ELF-1 (cell line): ENCODE measurements at places on chromosomes 11 and 22.

DNA sequence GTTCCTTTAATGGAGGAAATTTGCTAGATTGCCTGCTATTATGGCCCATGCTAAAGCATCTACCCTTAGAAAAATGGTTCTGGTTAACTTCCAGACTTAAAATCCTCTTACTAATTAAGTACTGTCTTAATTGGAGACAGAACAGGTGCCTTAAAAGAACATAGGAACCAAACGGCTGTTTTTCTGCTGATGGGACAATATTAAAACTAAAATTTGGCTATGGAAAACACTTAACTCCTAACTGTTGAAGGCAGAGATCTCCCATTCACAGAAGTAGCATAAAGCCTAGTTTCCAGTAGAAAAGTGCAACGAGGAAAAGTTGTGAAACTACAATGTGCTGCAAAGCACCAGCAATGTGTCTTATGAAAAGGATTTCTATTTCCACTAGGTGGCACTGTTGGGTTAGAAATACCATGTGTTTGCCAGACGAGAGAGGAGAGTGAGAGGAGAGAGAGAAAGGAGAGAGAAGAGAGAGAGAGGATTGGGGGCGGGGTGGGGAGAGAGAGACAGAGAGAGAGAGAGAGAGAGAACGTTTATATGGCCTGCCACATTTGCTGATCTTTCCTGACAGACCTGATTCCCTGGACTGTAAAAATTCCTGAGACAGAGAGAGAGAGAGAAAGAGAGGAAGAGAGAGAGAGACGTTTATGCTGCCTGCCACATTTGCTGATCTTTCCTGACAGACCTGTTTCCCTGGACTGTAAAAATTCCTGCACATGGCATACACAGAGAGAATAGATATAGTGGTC is 51.5 kb downstream of the FAM181B start:
- DNase-seq: peak; percentile 73

GRCh38 chr11:63769042-63769713 is 603 bp upstream of the ZFTA start:
- no peak for DNase-seq

DNA sequence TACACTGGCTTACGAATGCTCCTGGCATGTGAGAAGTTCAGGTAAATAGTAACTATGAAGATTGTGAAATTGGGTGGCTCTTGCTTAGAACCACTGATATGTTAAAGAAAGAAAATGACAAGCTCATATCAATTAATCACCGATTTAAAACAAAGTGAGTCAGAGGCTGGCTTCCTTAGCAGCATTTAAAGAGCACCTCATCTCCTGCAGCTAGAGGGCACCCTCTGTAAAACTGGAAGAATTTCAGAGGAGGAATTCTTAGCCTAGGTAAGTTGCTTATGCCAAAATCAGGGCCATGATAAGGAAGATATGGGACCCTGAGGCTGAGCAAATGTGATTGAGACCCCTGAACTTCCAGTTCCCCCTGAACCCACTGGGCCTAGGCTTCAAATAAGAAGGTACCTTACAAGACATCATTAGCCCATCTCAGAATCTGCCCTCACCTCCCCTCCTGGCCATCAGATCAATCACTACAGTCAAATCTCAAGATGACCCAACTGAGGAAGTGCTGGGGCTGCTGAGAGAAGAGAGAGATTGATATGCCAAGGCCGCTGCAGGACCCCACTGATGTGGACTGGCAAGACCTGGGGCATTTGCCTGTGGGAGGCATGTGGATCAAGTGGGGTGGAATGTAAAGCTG is 8.6 kb upstream of the CD3E start:
- peak; percentile 14 for DNase-seq

DNA sequence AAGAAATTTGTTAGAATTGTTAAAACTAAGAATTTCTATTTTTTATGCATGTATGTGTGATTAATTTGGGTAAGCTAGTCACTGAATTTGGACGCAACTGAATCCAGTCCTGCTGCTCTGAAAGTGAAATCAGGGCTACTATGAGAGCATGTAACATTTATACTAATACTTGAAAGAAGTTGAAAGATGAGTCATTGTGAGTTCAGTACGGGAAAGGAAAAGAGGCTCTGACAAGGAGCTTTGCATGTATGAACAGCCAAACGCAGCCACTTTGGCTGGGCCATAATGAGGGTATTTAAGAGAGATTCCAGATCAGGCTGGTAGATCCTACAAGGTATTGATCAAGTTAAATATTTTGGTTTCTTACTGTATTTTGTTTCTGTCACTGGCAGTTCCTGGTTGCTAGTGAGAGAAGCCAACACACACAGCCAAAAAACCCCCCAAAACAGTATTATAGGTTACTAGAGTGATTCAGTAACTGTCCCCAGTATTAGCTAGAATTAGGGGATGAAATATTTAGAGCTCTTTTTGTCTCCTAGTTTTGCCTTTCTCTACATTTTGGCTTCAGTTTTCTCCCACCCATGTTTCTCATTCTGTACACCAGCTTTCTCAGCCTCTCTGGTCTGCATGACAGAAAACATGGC is 14.1 kb downstream of the AASDHPPT start:
- no peak for DNase-seq

- no peak for DNase-seq
These were observed 130.6 kb upstream of the UBASH3B start for GRCh38 chr11:122524898-122525297.

GRCh38 chr22:43919106-43919973 is 4.3 kb upstream of the PNPLA3 start:
- DNase-seq: no peak

DNA sequence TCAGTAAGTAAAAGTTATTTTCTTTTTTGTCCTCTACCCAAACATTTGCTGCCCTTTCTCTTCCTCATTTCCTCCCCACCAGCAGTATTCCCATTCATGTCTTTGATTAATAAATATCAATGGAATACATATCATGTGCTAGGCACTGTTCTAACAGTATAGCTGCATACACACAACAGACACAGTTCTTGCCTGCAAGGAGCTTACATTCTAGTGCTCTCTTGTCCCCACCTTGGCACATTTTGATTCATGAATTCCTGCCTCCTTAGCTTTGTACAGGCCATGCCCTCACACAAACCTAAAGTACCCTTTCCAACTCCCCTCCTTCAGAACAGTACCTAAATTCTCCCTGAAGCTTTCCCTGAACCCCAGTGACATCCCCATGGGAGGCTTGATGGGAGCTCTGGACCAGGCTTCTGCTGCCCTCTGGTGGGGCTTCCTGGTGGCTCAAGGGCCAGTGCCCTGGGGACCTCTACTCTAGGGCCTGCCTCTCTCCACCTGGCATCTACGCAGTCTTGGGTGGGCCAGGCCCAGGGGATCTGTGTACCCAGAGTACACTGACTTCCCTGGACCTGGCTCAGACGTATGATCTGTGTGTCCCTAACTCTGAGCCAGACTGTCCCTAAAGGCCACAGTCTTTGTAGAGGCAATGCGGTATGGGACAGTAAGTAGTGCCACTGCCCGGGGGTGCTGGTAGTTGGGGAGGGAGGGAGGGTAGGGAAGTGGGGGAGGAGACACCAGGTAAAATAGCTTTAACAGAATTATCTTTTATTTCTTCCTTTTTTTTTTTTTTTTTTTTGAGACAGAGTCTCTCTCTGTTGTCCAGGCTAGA is 14.1 kb downstream of the RPS13 start:
- DNase-seq: peak; percentile 84

GRCh38 chr11:125295931-125296330 is 131.4 kb downstream of the PKNOX2 start:
- DNase-seq: no peak

GRCh38 chr11:48122246-48122645 is 94.4 kb upstream of the OR4B1 start:
- DNase-seq: no peak

GRCh38 chr22:37716708-37717107 is 19.9 kb downstream of the TRIOBP start:
- no peak for DNase-seq

- no peak for DNase-seq
These were observed 155.7 kb downstream of the ATG16L2 start for GRCh38 chr11:72969894-72970335.

- DNase-seq: no peak
These were observed 2.2 kb upstream of the NUP160 start for GRCh38 chr11:47850337-47850736.

DNA sequence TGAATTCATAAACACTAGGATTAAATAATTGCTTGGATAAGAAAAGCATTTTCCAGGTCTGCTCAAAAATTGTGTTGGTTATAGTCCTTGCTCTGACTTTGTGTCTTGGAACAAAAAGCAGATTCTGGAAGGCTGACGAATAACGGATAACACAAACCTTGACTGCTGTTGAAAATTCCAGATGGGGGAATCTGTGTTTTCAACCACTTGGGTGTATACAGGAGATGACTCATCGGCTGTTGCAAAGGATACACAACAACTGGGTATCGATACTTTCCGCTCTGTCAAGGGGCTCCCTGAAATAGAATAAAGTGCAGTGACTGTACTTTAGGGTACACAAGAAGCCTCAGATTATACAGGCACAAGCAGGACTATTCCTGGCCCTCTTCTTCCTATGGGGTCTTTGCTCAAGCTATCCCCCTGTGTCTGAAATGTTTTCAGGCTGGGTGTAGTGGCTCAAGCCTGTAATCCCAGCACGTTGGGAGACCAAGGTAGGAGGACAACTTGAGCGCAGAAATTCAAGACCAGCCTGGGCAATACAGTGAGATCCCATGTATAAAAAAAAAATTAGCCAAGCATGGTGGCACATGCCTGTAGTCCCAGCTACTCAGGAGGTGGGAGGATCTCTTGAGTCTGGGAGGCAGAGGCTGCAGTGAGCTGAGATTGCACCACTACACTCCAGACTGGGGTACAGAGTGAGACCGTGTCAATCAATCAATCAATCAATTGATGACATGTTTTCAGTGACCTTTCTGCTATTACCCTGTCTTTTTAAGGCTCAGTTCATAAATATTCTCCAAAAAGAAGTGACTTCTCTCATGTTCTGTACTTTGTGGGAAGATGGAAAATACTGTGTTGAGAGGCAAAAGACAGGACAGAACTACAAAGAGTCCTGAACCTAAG is 48.6 kb upstream of the UCP3 start:
- no peak for DNase-seq

DNA sequence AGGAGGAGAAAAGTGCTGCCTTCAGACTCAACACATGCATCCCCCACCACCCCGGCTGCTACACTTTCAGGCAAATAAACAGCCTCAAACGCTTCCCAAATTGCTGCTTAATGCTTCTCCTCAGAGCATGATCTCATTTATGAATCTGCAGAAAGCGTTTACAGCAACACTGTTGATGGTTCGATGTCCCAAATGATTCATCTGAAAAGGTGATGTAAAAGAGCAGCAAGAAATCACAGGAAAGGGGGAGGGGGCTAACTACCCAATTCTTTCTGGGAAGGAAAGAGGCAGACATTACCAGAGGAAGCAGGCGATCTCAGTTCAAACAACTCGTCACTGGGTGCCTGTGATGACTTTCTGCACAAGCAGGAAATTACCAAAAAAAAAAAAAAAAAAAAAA is 119.6 kb downstream of the TENM4 start:
- no peak for DNase-seq

DNA sequence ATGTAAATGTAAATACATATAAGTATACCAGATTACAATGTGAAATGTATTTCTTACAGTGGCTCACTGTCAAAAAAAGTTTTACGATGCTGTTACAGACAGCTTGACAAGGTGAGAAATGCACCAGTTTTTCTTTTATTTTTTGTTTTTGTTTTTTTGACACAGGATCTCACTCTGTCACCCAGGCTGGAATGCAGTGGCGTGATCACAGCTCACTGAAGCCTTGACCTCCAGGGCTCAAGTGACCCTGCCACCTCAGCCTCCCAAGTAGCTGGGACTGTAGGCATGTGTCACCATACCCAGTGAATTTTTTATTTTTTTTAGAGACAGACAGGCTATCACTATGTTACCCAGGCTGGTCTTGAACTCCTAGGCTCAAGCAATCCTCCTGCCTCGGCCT is 9.2 kb downstream of the CCDC73 start:
- DNase-seq: no peak

DNA sequence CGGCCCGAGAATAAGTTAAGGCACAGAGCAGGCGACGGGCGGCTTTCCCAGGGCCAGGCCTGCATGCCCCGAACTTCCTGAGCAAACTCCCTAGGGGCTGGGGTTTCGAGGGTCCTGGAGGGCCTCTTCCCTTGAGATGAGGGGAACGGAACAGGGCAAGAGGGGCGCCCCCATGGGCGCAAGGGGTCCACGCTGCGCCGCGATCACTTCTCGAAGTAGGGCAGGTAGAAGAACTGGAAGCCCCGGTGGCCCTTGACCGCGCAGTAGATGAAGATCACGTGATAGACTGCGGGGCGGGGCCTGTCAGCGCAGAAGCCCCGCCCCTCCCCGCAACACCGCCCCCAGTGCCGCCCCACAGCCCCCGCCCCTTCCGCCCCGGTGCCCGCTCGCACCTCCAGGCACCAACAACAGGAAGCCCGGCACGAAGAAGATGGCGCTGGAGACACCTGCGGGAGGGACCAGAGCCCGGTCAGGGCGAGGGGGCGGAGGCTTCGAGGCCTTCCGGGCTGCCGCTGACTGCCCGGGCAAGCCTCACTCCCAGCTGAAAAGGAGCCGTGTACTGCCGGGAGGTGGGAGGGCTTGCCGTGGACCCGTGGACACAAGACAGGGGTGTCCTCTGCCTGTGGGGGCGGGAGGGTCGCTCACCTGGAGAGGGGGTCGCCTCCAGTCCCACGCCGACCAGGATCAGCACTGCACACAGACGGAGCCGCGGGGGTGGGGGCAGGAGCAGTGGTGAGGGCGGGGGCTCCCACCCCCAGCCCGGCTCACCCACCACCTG is 4.5 kb downstream of the TMEM134 start:
- peak; percentile 82 for DNase-seq

- no peak for DNase-seq
These were observed 12.6 kb downstream of the CHRM1 start for GRCh38 chr11:62908468-62909072.
